ENCODE measurements at places on chromosomes 13 and 19.

DNA sequence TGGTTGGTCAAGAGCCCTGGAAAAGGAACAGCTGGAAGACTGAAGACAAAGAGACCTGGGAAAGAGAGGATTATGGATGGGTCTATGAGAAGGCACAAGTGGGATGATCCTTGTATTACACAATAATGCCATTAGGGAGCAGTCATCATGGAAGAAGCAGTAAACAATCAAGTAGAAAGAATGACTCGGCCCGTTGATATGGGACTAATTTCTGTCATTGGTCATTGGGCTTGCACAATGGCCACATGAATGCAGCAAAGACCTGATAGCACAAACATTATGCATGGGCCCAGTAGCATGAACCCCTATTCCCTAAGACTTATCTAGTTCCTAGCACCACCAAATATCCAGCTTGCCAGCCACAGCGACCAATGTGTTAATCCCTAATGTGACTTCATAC is 390.3 kb upstream of the ZNF507 start:
- no peak for DNase-seq

GRCh38 chr13:90872491-90873025 is 474.9 kb upstream of the MIR17HG start:
- DNase-seq = no peak

- DNase-seq = no peak
Observed at GRCh38 chr19:11067356-11068113, 21.7 kb upstream of the LDLR start.

DNA sequence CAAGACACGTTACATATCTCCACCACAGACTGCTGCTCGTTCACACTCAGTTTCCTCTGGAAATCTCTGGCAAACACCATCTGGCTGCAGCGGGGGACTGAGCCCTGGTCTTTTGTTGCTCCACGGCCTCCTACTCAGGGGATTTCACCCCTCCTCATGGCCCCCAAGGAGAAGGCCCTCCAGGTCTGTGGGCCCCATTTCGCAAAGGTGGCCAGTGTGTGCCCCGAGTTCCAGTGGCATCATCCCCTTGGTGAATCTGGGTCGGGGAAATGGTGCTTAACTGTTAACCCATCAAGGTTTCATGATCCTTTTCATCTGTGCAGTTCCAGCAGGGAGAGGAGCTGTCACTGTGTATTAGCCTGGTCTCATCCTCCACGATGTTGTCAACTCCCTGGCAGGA is 235.4 kb upstream of the MAB21L1 start:
- no peak for DNase-seq

- DNase-seq = no peak
Observed at GRCh38 chr19:35996777-35997176, 1.8 kb downstream of the SDHAF1 start.

DNA sequence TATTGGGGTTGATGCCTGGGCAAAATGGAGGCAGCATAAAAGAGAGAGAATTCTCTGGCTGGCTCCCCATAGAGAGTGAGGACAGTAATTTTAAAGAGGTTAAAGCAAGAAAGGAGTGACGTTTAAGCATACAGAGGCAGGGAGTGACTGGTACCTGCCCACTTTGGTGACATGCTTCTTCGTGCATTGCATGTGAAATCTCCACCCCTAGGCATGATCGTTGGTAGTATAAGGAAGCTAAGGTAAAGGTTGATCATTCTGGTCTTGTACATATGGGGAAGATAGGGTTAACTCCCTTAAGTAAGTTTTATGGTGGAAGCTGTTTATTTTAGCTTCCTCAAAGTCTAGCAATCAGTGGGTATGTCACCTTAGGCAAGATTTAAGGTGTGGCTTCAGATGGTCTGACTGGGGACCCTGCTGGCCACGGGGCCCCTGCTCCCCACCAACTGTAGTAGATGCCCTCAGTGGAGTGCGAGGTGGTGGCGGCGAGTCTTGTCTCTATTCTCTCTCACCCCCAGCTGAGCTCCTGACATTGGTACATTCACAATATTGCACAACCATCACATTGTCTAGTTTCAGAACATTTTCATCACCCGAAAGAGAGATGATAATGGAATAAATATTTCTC is 797.5 kb upstream of the SPRY2 start:
- DNase-seq = no peak

DNA sequence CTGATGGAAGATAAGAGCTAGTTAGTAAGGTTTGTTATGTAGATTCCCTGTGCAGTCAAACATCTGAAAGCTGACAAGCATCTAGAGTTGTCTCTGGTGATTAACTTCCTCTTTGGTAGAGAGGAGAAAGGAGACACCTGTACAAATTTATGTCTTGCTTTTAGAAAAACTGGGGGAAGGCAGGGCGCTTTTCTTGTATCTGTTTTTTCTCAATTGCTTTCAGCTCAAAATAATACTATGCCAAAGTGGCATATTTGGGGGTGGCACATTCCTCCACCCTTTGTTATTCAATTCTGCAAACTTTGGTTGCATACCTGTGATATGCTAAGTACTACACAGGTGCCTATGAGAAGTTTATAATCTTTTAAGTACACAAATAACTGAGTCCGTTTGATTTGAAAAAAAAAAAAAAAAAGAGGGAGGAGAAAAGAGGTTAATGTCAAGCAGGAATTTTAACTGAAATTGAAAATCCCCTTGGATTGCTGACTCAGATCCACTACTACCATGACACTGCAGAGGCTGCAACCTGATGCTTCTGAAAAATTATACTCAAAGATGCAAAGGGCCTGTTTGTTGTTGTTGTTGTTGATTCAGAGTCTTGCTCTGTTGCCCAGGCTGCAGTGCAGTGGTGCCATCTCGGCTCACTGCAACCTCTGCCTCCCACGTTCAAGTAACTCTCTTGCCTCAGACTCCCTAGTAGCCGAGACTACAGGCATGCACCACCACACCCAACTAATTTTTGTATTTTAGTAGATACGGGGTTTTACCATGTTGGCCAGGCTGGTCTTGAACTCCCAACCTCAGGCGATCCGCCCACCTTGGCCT is 164.8 kb upstream of the NBEA start:
- no peak for DNase-seq

DNA sequence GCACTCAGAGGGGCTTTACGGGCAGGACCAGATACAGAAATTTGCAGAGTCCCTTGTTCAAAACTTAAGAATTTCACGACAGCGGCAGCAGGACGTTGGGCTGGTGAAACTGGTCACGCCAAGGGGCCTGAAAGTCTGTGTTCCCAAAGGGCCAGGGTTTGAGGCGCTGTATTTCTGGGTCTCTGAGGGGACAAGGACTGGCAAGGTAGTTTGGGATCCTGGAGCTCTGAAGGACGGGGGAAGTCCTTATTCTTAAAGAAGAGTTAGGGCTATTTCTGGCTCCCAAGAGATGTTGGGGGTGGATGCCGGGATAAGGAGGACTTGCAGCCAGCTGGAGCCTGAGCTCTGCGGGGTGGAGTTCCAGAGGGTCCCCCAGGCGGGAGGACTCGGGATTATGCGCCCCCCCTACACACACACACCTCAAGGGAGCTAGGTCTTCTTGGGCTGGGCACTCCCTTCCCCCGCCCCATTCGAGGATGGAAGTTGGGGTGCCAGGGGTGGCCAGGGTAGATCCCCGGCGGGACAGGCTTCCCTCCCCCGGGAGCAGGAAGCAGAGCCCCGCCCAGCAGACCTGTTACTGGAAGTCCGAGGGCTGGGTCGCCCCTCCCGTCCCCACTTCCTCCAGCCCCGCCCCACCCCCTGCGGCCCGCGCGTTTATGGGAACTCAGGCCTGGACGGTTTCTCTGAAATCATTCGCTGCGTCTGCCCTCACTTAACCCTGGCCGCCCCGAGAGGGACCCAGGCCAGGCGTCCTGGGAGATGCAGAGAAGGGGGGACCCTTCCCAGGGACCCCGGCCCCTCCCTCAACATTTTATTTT is 5.6 kb downstream of the BCL3 start:
- peak; percentile 88 for DNase-seq

DNA sequence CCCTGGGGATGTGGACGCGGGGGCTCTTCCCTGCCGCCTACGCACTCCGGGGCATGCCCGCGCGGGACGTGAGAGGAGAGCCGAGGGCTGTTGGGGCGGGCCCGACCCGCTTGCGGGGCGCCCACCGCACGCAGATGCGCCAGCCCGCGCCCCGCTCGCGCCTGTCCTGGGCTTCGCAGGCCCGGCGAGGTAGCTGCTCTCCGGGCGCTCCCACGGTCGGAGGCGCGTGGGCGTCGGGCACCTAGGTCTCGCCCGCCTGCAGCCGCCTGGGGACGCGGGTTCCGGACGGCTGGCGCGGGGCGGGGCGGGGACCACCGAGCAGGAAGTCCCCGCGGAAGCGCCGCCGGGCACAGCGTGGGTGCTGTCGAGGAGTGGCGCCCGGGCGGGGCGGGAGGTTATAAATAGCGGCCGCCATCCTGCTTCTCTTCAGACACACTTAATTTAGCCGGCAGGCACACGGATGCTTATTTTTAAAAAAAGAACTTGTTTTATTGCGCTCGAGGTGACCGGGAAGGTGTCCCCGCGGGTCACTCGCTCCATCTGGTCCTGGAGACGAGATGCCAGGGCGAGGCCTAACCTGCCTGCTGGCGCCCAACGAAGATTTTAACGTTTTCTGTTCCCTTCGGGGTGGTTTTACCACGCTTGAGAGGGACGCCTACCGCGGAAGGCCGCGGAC is 561 bp upstream of the GJA3 start:
- peak; percentile 1 for DNase-seq

DNA sequence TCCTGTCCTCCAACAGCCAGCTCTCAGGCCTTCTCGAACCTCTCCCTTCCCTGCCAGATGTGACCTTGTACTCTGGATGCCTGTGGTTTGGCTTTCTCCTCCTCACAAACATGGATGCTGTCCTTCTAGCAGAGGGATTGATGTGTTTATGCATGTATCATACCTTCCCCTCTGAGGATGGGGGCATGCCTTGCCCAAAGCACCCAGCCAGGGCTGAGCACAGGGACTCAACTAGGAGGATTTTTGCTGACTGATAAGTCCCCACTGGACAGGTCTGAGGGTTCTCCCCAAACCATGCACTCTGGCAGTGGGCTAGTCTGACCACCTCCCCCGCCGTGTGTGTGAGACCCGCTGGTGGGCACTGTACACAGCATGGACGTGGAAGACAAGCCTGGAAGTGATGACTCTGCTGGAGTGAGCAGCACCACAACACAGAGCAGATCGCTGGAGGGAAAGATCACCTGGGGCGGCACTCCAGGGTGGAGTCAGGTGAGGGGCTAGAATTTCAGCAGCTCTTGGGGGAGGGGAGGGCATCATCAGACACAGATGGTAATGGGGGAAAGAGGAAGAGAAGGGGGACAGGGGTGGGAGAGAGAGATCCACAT is 360.3 kb upstream of the ZNF507 start:
- DNase-seq = no peak

DNA sequence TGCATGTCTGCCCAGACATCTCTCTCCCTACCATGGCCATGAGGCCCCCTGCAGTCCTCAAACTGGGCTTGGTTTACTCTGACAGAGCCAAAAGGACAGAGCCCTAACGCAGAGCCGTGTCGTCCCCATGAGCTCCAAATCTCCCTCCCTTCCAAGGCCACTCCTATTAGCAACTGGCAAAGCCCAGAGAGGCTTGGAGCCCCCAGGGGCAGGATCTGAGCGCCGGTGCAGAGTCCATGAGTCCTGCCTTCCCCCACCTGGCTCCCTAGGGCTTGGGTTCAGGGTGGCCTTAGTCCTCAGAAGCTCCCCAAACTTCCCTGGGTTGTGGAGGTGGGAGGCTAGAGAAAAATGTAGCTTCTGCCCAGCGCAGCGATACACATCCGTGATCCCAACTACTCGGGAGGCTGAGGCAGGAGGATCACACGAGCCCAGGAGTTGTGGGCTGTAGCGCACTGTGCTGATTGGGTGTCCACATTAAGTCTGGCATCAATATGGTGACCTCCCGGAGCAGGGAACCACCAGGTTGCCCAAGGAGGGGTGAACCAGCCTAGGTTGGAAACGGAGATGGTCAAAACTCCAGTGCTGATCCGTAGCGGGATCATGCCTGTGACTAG is 7.4 kb upstream of the PGPEP1 start:
- no peak for DNase-seq

DNA sequence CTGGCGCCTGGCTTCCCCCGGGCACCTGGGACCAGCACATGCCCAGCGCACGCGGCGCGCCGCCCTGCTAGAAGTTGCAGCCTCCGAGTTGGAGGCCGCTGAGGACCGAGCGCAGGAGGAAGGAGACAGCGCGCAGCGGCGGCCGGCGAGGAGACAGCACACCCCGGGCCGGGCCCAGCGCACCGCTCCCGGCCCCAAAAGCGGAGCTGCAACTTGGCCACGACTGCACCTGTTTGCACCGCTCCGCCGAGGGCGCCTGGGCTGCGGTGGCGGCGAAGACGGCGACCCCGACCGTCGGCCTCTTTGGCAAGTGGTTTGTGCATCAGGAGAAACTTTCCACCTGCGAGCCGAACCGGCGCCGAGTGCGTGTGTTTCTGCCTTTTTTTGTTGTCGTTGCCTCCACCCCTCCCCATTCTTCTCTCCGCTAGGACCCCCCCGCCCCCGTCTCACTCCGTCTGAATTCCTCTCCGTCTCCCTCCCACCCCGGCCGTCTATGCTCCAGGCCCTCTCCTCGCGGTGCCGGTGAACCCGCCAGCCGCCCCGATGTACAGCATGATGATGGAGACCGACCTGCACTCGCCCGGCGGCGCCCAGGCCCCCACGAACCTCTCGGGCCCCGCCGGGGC is at the start of gene SOX1:
Gene SOX1 (plus strand): TSS at position 34 of the 626 bp plus-strand sequence. CDS start 510 bp downstream, at position 544.
- DNase-seq = no peak

DNA sequence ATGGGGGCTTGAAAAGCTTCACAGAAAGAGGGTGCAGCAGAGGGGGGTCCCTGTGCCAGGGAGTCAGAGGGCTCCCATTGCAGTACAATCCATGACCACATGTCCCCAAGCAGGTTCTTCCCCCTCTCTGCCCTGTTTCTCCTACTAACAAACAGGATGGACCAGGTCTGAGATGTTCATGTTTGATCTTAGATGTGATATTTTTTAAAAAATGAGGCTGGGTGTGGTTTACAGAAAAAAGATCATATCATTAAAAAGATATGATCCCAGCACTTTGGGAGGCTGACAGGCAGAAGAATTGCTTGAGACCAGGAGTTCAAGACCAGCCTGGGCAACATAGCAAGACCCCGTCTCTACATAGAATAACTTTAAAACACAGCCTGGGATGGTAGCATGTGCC is 9.1 kb downstream of the OR7C2 start:
- no peak for DNase-seq

DNA sequence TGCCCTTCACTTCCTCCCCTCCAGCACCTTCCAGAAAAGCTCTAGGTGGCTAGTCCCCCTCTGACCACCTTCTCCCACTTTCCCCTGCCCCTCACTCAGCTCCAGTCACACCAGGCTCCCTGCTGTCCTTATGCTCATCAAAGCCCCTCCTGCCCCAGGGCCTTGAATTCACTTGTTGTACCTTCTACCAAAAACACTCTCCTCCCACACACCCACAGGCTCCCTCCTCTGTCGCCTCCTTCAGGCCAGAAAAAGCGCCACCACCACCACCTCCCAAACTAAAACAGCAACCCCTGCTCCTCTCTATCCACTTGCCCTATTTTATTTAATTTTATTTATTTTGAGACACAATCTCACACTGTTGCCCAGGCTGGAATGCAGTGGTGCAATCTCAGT is 4.8 kb upstream of the CEACAM16 start:
- peak; percentile 20 for DNase-seq

GRCh38 chr19:10339380-10339960 is at the start of gene ICAM3:
Gene ICAM3 (minus strand): TSS chr19:10339624. CDS start chr19:10339614, 10 bp downstream.
- no peak for DNase-seq

- DNase-seq = no peak
Observed at GRCh38 chr13:30103161-30103840, 204.1 kb downstream of the KATNAL1 start.
